ENCODE measurements at places on chromosomes 16 and 17.

DNA sequence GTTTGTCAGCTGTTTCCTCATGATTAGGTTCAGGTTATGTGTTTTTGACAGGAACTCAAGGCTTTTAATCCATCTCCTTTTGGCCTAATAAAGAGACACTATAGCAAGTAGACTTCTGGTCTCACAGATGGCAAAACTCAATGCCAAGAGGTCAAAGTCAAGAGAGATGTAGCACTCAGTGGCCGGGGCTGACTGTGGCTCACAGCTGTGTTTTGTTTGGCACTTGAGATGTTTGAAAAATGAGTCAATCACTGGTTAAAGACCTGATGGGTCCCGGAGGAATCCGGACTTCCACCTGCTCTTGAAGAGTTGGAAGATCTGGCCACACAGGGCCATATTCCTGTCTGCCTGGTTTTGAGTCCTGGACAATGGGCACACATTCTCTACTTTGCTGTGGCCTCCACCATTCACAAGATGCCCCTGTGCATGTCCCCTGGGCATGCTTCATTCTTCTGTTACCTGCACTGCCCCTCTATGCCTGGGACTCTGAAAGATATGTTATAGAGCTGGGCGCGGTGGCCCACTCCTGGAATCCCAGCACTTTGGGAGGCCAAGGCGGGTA lies 210.3 kb downstream of the SNX29 start:
- DNase-seq = no peak

DNA sequence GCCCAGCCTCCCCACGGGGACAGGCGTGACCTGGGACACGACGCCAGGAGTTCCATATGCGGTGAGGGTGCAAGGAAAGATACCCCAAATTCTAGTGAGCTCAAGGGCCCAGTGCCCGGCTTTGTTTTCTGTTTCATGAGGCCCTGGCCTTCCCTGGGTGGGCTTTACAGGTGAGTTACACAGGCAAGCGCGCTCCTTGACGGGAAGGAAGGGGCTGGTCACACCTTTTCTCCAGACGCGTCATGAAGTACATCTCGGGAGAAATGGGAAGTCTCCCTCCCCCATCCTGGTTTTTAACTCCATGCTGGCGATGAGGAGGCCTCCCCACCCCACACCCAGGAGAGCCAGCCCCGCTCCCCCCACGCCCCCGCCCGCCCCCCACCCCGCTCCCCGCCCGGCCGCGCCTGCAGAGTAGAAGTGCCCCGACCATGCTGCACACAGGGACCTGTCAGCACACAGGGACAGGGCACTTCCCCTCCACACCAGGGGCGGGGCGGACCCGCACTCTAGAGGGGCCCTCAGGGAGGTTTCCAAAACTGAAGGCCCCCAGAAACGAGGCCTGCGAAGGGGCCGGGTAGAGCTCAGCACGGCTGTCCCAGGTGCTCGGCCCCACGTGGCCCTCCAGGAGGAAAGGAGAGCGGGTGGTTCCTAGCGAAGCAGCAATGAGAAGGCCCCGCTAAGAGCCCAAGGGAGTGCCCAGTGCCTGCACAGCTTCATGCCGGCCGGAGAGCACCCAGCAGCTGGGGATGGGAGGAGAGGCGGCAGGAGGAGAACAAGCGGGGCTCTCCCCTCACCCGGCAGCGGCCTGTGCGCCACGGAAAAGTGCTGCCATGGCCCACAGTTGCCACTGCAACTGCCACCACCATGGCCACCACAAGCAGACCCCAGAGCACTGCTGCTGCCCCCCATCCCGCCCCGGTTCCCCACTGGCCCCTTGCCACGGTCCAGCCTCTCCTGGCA lies 7.7 kb downstream of the CYB561 start:
- no peak for DNase-seq

GRCh38 chr17:44637066-44637465 lies 19.2 kb upstream of the MEIOC start:
- DNase-seq = no peak

GRCh38 chr17:74199306-74200092 lies 4.0 kb upstream of the RPL38 start:
- DNase-seq = peak; percentile 59

DNA sequence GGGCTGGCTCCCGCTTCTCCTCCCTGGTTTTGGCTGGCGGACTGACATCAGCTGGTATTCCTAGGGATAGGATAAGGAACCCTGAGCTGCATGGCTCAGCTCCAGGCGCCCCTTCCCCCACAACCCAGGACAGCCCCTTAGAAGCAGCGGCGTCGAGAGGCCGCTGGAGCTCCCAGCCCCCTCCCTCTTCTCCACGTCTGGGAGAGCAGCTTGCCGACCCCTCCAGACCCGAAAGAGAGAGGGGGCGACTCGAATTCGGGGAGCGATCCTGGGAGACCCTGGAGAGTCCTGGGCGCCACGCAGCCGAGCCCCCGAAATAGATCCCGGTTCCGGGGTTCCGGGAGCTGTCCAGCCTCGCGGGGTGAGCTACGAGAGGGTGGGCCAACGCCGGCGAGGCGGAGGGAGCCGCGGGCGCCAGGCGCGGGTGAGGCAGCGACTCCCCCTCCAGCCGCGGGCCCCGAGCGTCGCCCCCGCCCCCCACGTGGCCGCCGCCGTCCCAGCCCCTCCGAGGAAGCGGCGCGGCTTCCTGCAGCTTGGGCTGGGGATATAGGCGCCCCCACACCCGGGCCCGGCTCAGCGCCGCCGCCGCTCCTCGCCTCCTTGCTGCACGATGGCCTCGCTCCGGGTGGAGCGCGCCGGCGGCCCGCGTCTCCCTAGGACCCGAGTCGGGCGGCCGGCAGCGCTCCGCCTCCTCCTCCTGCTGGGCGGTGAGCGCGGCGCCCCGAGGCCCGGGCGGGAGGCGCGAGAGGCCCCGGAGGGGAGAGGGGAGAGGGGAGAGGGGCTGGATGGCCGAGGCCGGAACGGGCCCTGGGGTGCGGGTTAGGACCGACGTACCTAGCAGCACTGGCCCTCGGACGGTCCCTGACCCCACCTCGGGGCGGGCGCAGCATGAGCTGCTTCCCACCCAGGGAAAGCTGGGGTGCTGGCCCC lies at the start of gene RAMP2:
Gene RAMP2 (plus strand): TSS at position 576 of the 930 bp plus-strand sequence. CDS start 35 bp downstream, at position 611.
- DNase-seq = no peak

DNA sequence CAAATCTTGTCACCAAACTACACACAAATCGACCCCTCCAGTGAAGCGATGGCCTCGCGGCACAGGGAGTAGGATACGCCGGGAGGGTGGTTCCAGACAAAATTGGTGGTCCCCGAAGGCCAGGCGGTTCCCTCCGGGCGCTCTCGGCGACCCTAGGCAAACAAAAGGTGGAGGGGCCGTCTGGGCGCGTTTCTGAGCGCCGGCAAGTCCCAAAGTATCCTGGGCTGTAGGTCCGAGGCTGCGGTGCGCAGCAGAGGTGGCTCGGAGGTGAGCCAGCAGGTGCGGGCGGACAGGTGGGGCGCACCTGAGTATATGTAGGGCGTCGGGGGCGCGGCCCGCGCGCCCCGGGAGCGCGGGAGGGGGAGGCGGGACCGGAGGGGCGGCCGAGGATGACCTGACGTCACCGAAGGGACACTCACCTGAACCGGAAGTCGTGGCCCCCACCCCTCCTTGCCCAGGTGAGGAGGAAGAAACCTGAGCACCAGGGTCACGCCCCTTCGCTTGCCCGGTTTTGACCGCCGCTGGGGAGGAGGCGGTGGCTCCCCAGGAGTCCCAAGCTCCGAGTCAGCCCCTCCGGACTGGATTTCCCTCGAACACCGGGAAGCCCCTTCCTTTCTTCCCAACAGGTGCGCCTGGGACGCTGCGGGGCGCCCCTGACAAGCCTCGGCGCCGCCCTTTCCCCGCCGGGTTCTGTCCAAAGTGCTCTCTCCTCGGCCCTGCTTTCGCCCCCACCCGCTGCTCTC lies at the start of gene CLDN7:
Gene CLDN7 (minus strand): TSS at position 287 of the 743 bp plus-strand sequence. CDS start 435 bp downstream, outside the sequence.
- DNase-seq = no peak

GRCh38 chr17:28749516-28750177 lies 5.8 kb downstream of the TRAF4 start:
- no peak for DNase-seq

GRCh38 chr17:79073016-79073705 lies 1.5 kb upstream of the ENGASE start:
- DNase-seq = no peak

DNA sequence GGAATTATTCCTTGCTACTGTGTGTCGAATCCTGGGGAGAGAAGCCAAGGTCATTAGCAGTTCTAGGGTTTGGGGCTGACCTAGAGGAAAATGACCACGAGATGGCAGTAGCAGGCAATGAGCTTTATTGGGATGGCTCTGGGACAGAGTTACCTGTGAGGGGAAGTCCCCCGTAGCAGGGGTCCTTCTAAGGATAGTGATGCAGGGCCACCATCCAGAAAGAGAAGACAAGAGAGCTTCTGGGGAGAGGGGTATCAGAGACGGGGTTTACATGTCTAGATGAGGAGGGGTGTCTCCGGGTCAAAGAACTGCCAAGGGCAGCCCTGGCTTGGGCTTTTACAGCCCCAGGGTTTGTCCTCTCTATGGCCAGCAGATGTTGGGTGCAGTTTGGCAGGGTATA lies 6.4 kb upstream of the GGT6 start:
- DNase-seq = no peak

- peak; percentile 65 for DNase-seq
These were observed 10.7 kb upstream of the CENPV start for GRCh38 chr17:16363749-16364536.

DNA sequence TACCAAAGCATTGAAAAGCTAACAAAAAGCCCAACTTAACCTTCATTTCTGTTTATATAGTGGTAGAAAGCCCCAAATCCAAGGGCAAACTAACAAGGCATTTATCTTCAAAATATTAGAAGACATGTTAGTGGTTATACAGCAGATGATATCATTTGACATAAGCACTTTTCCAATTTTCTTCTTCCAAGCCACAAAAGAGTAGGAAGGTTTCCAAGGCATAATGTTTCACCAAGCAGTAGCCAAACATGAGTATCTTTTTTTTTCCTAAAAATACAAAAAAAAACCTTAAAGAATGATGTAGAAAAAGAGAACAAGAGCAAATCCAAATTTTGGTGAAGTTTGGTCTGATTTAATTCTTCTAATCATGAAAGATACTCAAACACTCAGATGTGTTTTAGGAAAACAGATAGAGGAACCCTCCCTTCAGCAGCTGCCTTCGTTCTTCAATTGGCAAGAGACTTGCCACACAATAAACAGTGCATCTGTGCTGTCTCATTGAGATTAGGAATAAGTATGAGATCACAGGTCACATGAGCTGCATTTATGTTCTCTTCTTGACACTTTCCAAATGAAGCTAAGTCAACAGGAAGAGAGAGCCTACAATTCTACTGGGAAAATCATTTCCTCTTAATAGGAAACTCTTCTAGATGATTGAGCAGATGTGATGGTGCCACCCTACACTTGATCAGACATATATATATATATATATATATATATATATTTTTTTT lies 106.7 kb downstream of the TTC19 start:
- DNase-seq = no peak

GRCh38 chr16:71867939-71868338 lies 16.0 kb downstream of the ZNF821 start:
- no peak for DNase-seq

GRCh38 chr17:2776589-2777241 lies 19.5 kb upstream of the RAP1GAP2 start:
- no peak for DNase-seq

- DNase-seq = no peak
These were observed 160.8 kb downstream of the ANKFN1 start for GRCh38 chr17:56314026-56314425.

DNA sequence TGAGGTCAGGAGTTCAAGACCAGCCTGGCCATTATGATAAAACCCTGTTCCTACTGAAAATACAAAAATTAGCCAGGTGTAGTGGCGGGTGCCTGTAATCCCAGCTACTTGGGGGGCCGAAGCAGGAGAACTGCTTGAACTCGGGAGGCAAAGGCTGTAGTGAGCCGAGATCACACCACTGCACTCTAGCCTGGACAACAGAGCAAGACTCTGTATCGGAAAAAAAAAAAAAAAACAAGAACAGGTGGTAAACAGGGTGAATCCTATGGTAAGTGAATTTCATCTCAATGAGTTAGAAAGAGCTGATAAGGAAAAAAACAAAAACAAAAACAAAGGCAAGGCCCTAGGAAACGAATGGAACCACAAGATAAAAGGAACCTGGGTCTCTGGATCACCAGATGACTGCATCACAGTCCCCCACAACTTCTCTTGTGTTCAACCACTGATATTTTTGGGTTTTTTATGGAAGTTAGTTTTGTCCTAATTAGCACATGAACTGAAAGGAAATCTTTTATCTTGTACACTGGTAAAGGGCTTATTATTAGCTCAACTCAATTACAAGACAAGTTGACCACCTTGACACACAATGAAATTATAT lies 21.0 kb downstream of the GLG1 start:
- no peak for DNase-seq

GRCh38 chr17:54172096-54172984 lies 349.6 kb downstream of the KIF2B start:
- DNase-seq = no peak

DNA sequence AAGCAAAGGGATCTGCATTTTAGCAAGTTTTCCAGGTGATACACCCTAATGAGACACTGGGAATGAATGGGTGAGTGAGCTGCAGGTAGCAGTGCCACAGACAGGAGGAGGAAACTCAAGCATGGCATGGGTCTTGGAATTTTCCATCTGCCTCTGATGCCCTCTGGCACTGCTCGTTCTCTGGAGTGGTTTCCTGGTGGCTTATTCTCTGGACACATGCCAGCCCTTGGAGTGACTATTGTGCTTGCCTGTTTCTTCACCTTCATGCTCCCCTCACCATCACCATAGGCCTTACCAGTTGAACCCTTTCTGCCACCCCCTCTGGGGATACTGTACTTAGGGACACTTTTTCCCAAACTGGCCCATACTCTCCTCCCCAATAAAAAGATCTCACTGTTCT lies 1.6 kb downstream of the COASY start:
- DNase-seq = no peak

DNA sequence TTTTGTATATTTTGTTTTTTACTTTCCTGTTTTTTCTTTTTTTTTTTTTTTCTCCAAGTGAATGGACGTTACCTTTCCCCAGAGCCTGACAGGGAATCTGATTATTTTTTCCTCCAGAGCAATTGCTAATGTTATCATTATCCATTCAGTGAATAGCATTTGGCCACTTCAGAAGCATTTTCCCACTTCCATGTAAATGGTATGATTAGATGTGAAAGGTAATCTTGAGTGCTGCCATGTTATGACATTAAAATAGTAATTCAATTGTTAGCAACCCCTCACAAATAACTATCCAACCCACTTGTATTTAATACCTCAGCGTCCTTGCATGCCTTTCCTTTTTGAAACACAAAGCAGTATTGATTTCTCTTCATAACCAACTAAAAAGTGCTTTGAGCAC lies 1243.8 kb downstream of the CDH8 start:
- DNase-seq = no peak

Measured in activated T-cell treated with anti-CD3 and anti-CD28 coated beads for 4 hours (primary cell).